ENCODE measurements at places on chromosomes 1 and 21.
A peak's percentile ranks its signal among the peaks of the same experiment; 100 is the strongest.

GRCh38 chr1:18922319-18922726 lies 20.0 kb upstream of the ALDH4A1 start:
- no peak for DNase-seq

DNA sequence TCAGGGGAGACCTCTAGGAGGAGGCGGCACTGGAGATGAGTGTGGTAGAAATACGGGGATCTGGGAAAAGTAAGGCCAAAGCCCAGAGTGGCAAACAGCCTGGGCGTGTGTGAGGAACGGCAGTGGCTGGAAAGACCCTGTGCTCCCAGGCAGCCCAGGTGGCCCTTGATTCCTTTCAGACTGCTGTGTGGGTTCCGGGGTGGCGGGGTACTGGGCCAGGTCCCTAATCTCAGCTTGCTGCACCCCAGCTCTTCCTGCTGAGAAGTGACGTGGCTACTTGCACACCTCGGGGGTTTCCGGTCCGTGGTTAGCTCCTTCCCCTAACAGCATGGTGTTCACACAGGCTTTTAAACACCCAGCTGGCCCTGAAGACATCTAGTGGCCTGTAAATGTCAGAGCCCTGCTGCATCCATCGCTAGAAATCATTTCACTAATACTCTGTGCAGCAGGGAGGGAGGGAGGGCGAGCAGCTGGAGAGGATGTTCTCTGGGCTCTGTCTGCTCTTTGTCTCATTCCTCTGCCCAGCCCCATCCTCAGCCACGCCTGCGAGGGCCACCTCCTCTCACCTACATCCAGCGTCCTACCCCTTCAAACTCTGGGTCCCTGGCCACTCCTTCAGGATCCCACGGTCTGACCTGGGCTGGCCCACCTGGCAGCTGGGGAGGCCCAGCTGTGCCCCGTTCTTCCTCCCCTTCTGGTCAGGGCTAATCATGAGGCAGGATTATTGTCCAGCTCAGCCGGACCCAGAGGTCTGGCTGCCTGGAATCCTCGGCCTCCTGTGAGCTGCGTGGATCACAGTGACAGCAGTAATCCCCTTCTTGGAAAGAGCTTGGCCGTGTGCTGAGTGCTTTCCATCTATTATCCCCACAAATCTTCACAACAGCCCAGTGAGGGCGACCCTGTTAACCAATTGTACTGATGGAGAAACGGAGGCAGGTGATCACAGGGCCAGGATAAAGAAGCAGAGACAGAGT lies 7.2 kb downstream of the ZDHHC18 start:
- DNase-seq, result no peak

- no peak for DNase-seq
Observed at GRCh38 chr1:240190881-240191401, 99.3 kb downstream of the FMN2 start.

GRCh38 chr1:45685308-45686014 lies 872 bp downstream of the GPBP1L1 start:
- DNase-seq, result peak; percentile 82

- DNase-seq, result no peak
Observed at GRCh38 chr1:240395336-240395735, 216.6 kb downstream of the GREM2 start.

Data from erythroblast (primary cell).